Stimulated activated CD4-positive, alpha-beta T cell treated with anti-CD3 and anti-CD28 coated beads, Interleukin-2, amount 100 ng/mL, for 48 hours (primary cell): ENCODE measurements at places on chromosomes 7 and 10.

- DNase-seq: no peak
These were observed 144.2 kb downstream of the CXCL12 start for GRCh38 chr10:44240584-44241205.

DNA sequence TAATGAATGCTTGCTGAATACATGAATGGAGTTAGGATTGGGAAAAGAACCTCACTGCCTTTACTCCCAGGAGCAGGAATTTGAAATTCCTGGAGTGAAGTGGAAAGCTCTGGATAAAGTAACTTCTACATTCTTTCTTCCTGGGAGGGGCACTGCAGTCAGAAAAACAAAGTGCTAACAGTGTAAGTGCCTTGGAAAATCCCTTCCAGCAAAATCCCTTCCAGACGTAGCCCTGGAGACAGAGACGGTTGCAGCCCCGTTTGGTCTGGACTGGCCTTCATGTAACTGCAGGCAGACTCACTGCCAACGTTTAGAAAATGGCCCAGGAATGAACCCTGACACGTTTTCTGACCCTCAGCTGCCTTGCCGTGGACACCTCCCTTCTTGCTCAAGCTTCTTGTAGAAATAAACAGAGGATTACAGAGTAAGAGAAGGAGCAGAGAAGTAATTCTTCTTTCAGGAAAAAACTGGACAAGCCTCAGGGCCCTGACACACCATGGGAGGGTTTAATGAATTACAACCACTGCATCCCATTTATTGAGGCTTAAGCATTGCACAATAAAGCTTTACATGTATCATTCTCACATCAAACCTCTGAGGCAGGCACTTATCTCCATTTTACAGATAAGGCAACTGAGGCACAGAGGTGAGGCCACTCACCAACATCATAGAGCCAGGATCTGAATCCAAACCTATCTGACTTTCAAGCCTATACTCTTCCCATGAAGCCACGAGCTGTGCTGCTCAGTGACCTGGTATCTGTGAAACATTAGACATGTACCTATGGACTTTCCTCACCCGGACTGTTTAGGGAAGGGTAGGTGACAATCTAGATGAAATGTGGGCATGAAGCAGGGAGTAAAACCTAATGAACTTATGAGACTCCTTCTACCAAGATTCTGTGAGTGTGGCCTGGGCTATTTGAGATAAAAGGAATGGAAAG is 7.8 kb downstream of the ITPRIP start:
- DNase-seq: no peak

DNA sequence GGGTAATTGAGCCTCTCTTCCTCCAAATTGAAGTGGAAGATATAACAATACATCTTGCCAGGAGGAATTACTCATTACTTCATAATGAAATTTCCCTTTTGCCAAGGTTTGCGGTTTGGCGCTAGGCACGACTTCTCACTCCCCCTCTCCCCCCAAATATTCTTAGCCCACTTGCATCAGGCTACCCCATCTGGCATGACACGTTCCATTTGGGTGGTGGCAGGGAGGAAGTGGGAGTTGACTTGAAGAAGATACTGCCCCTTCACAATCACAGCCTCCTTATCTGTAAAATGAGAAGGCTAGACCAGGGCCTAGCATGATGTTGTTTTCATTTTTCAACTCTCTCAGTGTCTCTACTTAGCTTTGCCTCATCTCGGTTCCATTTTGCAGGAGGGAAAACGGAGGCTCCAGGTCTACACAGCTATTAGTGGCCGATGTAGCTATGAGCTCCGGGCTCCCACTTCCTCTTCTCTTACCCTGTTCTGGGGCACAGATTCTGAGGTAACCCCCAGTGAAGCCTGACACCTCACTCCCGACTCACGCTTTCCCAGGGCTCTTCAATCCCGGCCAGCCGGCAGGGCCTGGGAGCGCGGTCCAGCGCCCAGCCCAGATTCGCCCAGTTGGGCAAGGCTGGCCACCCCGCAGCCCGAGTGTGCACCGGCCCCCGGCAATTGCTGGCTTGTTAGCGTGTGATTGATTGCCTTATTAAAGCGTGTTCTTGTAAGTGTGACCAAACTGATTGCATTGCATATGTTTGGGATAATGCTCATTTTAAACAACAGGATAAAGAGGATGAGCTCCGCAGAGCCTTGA is 6.5 kb downstream of the EVX1 start:
- no peak for DNase-seq

GRCh38 chr10:131203456-131204357 is 107.8 kb downstream of the TCERG1L start:
- DNase-seq: no peak

DNA sequence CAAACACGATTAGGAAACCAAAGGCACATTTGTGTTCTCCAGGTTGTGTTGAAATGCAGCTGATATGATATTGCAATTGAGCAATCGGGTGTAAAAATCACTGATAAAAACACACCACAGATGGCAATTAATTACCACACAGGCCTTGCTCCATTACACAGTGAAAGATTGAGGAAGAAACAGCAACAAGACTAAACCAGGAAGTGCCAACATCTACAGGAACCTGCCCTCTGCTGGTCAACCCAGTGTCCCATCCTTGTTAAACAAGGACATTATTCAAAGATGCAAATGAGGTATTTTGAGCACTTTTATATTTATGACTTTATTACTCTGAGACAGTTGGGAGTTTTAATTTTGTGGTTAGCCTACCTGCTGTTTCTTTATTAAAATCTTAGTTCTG is 765.6 kb upstream of the GHITM start:
- DNase-seq: no peak

GRCh38 chr7:33806298-33807154 is 98.8 kb upstream of the BMPER start:
- DNase-seq: no peak
